ENCODE measurements at places on chromosomes 2 and 18.

DNA sequence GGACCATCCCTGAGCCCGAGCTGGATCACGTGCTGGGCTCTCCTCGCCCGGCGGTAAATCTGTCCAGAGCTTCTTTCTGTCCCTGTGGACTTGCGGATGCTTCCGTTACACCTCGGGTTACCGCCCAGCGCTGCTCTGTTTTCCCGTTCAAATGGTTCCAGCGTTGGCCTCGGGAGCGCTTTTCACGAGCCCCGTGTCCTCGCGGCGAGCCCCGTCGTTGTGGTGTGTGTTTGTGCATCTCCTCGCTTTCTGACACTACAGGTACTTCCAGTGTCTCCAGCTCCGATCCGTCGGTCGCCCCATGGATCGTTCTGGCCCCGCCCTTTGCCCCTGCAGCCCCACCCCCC is 77.4 kb downstream of the RTP5 start:
- no peak for DNase-seq

DNA sequence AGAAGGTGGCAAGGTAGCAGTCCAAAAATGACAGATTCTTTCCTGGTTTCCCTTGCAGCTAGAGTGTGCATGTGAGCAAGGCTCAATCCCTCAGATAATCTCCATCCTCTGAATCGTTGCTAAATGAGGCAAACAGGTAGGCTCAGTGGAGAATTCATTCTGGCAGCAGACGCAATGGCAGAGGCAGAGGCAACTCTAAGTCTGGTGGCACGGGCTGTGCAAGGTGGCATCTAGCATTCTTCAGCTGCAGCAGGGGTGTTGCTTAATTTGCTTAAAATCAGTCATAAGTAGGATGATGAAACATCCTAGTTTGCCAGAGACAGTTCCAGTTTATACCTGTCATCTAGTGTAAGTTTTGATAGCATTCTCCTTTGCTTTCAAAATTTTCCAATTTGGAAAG is 391.1 kb upstream of the MEX3C start:
- DNase-seq: no peak

DNA sequence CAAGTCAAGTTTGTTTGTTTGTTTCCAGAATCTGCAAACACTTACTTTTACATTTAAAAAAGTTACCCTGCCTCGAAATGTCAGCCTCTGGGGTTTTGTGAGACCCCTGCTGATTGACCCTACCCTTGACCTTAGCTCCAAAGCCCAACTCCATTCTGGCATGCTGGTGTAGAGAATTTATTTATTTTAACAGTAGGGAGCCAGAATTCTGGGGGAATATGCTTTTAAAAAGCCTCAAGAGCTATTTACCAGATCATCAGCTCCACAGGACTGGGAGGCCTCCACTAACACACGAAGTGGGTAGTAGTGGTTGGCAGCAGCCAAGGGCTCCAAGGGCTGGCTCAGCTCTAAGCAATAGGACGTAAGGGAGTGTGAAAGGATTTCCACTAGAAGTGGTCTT is 23.2 kb upstream of the GREB1L start:
- no peak for DNase-seq

DNA sequence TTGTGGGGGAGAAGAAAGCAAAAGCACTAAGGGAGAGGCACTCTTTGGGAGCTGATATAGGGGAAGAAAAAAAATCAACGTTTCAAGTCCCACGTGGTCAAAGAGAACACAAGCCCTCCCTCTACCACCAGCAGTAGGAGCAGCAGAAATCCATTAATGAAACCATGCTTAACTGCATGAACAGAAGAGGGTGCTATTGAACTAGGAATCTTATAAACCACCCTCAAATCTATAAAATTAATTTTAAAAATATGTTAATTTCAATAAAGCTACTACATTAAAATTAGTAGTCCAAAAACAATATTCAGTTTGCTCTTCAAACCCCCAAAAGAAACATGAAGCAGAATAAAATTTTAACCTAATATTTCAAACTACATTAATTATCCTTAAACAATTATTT is 147.8 kb downstream of the TMEM18 start:
- peak; percentile 14 for DNase-seq

DNA sequence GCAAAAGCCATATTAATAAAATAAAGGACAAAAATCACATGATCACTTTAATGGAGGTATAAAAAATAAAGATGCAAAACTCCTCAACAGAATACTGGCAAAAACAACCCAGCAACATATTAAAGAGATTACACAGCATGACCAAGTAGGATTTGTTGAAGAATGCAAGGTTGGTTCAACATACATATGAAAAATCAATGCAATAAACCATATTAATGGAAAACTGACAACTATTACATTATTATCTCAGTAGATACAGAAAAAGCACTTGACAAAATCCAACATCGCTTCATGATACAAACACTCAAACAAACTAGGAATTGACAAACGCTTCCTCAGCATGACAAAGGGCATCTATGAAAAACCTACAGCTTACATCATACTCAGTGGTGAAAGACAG is 76.7 kb downstream of the CRACDL start:
- no peak for DNase-seq

DNA sequence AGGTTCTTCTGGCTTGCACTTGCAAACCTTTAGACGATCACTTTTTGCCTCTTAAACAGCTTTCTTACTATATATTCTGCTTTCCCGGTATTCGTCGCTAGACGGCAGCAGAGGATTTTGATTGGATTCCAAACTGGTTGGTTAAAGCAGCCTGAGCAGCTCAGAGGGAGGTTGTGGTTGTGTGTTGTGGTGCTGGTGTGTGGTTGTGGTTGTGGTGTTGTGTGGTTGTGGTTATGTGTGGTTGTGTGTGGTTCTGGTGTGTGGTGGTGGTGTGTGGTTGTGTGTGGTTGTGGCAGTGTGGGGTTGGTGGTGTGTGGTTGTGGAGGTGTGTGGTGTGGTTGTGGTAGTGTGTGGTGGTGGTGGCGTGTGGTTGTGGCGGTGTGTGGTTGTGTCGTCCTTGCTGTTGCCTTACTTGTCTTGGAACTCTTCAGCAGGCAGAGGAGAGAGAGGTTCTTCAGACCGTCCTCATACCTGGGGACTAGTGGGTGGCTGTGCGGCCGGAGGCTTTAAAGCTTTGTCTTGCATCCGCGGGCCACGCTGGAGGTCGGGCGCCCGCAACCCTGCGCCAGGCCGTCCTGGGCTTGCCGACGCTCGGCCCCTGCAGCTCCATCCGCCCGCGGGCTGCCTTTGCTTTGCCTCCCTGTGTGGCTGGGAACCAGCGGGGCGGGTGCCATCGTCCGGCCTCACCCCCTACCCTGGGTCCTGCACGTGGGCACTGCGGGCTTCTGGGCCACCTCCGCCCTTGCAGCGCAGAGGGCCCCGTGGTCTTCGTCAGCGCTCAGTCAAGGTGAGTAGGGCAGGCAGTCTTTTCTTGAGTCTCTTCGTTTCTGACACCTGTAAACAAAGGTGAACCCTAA is 190.8 kb downstream of the ARHGAP28 start:
- peak; percentile 83 for DNase-seq

- no peak for DNase-seq
Observed at GRCh38 chr18:24268784-24269550, 128.7 kb downstream of the OSBPL1A start.

- DNase-seq: no peak
Observed at GRCh38 chr2:21382701-21383520, 259.1 kb downstream of the TDRD15 start.

DNA sequence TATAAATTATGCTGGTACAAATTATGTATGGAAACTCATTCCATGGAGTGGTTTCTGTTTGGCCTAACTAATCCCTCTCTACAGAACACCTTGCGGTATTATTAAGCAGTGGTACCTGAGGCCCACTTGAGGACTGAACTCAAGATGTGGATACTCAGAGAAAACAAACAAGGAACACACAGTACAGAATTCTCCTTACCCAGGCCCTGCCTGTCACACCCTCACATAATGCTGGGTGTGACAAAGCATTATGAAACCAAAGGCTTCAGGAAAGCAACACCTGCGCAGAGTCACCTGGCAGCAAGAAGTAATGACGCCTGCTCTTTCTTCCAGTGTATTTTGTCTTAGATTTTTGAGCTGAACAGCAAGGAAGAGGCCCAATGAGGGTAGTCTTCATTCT is 264.7 kb downstream of the PAX3 start:
- DNase-seq: no peak

- DNase-seq: no peak
Observed at GRCh38 chr2:235556086-235556485, 62.2 kb downstream of the AGAP1 start.

DNA sequence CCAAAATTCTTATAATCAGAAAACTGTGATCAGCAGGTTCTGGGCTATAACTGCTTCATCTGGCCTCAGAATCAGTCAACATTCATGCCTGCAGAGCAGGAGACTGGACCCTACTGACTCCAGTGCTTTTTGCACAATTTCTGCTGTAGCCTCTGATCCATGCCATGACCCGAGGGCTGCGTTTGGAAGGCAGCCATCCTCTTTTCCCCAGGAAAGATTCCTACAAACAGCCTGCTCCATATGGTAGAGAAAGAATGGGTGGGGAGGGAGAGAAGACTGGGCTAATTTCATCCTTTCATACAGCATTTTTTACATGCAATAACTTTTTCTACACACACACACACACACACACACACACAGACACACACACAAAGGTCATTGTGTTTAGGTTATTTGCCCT is 133.0 kb upstream of the MMADHC start:
- peak; percentile 58 for DNase-seq

GRCh38 chr18:813172-814071 is 1.4 kb upstream of the YES1 start:
- DNase-seq: no peak

DNA sequence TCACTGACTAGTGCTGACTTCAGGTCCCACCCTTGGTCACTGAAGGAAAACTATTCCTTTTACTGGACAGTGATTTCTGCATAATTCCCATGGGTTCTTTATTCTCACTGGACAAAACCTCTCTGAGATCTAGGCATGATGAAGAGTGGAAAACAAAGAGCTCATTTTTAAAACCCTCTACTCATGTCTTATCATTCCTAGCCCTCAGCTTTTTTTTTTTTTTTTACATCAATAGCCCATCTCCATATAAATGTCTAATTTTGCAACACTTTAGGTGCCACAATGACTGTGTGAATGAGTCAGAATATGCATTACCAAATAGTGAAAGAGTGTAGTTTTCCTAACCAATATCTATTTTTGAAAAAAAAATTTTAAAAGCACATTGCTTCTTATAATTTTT is 74.8 kb downstream of the TCF4 start:
- DNase-seq: peak; percentile 55

- DNase-seq: no peak
Observed at GRCh38 chr2:102551329-102552096, 67.8 kb upstream of the SLC9A2 start.

DNA sequence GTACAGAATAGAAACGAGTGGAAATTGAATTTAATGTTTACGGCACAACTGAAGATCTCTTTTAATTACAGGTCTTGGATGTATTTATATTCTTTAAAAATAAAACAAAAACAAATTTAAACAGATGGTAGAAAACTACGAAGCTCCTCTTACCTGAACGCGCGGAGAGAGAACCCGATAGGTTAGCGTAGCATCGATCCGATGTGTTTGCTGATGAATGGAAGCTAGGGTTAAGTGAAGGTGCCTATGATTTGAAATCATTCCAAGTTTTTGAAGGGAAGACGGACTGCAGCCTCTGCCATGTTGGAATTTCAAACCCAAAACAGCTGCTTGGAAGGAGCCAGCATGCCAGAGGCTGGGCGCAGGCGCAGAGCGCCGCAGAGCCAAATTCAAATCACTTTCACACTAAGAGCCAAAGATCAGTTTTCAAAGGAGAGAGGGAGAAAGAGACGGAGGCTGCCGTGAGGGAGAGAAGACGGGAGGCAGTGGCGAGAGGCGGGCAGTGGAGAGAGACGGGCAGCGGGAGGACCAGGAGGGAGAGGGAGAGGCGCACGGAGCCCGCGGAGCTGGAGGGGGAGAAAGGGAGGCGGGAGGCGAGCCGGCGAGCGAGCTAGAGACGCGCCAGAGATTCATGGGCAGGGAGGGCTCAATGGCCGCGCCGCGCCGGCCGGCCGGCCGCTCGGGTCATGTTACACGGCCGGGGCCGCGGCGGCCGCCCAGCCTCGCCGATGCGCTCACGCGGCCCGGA is at the start of gene FIGN:
Gene FIGN (minus strand): TSS at position 324 of the 748 bp plus-strand sequence. CDS start 1,081 bp downstream, outside the sequence.
- DNase-seq: peak; percentile 90

DNA sequence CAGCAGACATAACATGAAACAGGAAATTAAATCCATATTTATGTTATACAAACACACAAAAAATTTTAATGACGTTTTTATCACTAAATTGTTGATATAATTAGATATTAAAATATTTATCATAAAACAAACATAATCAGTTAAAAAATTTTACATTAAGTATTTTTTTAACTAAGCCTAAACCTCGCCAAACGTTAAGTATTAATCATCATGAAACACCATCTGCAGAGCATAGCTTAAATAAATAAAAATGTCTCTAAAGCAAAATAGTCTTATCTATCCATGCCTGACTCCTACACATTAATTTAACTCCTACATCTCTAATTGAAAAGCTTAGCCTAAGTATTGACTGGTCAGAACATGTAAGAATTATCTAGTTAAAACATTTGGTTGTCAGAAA is 271.6 kb upstream of the RND3 start:
- no peak for DNase-seq

GRCh38 chr2:205932861-205933260 is 153.1 kb downstream of the INO80D start:
- DNase-seq: no peak

- DNase-seq: no peak
Observed at GRCh38 chr18:78979730-78980278, at the start of gene SALL3. TSS of gene SALL3 (plus strand) at chr18:78979818. CDS start at chr18:78980275, 457 bp downstream.

GRCh38 chr2:238038203-238038602 is 22.6 kb upstream of the SCLY start:
- no peak for DNase-seq

DNA sequence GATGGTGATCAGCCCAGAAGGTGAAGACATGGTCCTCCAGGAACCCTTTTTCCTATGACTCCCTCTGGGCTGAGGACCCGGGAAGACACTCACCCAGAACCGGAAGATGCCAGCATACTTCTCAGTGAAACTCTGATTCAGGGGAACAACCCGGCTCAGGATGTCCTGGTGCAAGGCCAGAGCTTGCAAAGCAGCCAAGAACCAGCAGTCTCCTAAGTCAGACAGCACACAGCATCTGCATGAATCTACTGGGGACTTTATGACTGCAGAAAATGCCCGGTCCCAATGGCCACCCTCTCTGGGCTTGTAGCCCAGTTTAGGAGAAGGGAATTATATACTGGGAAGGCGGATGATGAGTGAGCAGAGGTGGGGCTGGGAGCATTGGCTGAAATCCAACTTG is 15.3 kb downstream of the CAPN14 start:
- no peak for DNase-seq

GRCh38 chr2:212843409-212844199 is 305.0 kb upstream of the ERBB4 start:
- DNase-seq: peak; percentile 93

- no peak for DNase-seq
Observed at GRCh38 chr2:185473838-185474237, 264.8 kb upstream of the FSIP2 start.
